GM04503 (cell line): ENCODE measurements at places on chromosomes 12 and 14.

DNA sequence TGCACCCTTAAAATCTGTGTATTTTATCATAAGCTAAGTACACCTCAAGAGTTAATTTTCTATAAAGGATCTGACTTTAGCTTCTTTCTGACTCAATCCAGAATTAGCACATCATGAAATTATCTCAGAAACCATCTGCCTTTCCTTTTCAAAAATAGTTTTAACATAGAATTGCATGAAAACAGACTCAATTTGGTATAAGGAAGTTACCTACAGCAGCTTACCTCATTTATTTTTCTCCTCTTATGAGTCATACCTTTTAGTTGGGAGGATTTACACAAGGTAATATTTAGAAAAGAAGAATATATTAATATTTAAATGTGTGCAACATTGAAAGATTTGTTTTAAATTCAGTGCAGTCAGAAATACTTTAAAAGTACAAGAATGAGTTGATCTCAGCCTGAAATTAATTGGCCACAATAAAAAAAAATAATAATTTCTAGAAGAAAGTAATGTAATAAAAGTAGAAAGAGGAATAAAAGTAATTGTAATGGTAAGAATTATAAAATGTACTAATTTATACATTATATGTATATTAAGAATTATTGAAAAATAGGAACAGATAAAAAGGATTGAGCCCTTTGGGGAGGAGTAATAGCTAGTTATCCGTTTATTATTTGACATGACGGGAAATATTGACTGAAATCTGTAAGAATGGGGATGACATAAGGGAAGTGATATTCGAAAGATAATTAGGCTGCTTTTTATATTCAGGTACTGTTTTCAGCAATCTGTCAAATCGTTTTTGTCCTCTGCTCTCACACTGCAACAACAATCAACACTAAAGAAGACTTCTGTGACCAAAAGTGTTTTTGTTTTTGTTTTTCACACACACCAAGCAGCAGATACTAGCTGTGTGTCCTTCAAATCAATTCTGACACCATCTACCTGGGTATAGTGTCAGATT lies 20.5 kb downstream of the ADAM21 start:
- no peak for DNase-seq

GRCh38 chr12:22951206-22951605 lies 326.2 kb downstream of the ETNK1 start:
- DNase-seq = no peak

- no peak for DNase-seq
Measured at GRCh38 chr14:60508707-60509437, at the start of gene SIX6. Gene SIX6 (plus strand): TSS chr14:60509146. CDS start chr14:60509399, 253 bp downstream.

DNA sequence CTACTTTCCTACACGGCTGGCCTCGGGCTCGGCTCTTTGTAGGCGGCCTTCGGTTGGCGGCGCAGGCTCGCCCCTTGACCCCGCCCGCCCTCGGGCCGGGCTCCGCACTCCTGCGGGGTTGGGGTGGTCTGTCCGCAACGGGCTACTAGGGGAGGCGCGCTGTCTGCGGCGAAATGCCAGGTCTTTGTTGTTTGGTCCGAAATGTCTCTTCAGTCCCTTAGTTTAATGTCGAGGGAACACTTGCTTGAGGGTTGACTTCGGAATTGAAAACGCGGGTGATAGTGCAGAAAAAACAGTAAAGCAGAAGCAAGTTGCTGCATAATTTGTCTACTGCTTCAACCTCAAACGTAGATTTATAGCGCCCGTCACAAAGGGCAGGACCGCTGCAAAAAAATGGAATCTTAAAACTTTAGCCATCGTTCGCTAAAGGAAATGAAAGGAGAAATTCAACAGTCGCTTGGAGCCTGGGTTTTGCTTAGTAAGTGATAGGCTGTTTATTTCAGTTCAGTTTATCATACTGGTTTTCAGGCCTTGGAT lies 390 bp downstream of the JKAMP start:
- peak; percentile 11 for DNase-seq

GRCh38 chr14:50871228-50871627 lies 625 bp upstream of the ABHD12B start:
- DNase-seq = no peak

DNA sequence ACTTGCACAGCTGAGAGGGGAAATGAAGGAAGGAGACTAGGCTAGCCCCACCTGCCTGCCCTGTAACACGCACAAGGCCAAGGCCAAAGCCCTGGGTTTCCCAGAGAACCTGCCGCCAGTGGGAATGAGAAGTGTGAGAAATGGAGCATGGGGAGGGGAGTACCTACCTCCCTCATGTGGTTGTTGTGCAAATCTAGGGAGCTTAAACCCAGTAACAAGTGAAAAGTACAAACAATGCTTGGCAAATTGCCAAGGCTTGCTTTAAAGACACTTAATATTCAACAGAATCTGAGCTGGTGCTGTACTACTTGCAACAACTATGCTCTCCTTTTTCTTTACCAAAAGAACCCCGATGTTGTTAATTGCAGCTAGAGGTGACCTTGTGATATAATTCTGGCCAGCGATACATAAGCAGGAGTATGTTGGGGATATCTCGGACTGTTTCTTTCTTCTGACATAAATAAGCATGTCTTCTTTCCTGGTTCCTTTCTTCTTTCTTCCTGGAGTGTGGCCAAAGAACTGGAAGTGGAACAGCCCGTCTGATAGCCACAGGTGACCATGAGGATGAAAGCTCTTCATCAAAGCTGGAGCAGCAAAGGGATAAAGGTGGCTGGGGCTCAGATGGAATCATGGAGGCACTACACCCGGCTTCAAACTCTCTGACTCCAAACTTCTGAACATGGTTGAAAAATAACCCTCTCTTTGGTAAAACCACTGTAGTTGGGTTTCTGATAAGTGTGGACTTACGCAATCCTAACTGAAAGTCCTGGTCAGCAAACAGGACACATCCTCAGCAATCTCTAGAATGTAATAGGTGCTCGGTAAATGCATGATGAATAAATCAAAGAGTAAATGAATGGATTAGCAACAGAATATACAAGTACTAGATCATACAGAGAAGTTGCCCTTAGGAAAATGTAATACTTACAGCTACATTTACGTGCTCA lies 207.9 kb downstream of the NUAK1 start:
- no peak for DNase-seq

DNA sequence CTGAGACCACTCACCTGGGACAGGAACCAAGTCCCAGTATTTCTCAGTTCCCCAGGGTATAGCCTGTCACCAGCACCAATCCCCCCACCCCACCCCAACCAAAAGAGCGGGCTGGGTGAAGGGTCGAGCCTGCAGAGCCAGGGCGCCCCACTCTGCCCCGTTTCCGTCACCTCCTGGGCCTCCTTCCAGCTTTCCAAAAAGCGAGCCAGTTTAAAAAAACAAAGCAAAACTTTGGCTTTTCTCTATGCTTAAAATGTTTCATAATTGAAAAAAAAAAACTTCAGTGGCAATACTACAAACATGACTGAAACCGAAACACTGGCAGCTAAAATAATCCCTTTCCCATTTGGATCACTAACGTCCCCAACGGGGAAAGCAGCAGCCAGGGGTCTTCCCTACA lies 7.5 kb downstream of the CAMKK2 start:
- no peak for DNase-seq

DNA sequence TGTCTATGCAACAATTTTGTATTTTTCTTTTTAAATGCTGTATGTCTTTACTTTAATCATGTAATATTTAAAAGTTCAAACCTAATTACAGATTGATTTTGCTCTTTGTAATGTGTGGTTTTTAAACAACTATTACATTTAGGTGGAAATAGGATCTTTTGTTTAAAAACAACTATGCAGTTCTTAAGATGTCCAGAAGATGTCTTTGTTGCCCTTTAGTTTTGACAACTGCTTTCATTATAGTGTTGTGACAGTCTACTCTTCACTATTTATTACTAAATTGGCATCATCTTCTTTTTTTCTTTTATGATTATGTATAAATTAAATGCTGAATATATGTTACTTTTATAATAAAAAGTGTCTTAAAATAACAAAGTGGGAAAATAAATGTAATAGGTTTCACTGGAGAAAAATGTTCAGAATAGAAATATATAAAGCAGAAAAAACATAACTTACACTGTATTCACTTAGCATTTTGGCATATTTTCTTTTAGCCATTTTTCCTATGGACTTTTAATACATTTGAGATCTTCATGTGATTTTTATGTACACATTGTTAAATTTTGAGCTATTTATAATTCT lies 27.1 kb upstream of the PCNX4 start:
- DNase-seq = no peak
